Airway epithelial cell (primary cell): ENCODE measurements at places on chromosomes 6 and 20. TPM values are rescaled to one million over a fixed set of nuclear protein-coding genes. Genes with fewer than 3 reads are reported as not detected.

Gene DEFB132
- not detected in 2 replicates for total RNA-seq

Gene SCUBE3
- total RNA-seq, result under 0.01 and 0.21 TPM in 2 replicates

Gene PERP
- 754 and 1,006 TPM in 2 replicates for total RNA-seq

Gene SCRT2
- not detected in 2 replicates for total RNA-seq

Gene BACH2
- 0.14 and 0.28 TPM in 2 replicates for total RNA-seq

Gene TAF4
- 9.9 and 13.5 TPM in 2 replicates for total RNA-seq
